ENCODE measurements at places on chromosomes 4 and X.

GRCh38 chrX:130688360-130688759, 214.6 kb downstream of the ENOX2 start:
- DNase-seq = no peak

DNA sequence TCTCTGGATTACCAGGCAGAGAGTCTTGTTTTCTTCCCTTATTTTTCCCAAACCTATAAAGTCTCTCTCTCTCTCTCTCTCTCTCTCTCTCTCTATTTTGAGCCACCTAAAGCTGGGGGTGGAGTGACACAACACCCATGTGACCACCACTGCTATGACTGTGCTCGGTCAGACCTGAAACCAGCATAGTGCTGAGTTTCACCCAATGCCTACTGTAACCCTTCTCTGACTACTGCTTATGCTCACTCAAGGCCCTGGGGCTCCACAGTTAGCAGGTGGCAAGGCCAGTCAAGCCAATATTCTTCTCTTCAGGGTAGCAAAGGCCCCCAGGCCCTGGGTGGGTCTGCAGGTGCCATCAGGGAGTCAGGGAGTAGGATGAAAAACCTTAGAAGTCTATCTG, 114.7 kb upstream of the ARMCX2 start:
- DNase-seq = no peak

DNA sequence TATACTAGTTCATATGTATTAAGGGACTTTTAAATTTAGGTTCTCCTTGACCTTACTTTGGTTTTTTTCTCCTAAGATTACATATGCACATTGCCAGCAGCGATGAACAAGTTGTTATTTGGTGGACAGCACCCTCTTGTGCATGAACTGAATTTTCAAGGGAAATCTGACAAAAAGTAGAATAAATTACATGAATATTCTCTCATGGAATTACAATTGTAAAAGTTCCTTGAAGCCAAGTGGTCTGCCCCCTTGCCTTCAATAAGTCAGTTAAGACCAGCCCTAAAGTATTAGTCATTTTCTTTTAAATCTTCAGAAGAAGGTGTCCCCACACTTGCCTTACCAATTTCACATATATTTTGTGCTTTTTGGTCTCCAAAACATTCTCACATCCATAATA, 30.7 kb upstream of the SMARCA5 start:
- DNase-seq = no peak

- DNase-seq = no peak
Measured at GRCh38 chrX:149641835-149642234, 10.2 kb upstream of the TMEM185A start.

DNA sequence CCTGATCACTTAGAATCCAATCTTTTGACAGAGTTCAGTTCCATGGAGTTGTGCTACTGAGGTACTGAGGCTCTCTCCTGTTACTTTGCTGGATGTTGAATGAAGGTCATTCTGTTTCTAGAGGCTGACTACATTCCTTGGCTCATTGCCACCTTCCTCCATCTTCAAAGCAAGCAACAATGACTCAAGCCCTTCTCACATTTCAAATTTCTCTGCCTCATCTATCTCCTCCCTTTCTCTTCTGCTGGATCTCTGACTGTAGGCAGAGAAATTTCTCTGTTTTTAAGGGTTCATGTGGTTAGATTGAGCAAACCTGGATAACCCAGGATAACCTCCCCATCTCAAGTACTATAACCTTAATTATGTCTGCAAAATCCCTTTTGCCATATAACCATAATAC, 775.4 kb downstream of the STPG2 start:
- no peak for DNase-seq

DNA sequence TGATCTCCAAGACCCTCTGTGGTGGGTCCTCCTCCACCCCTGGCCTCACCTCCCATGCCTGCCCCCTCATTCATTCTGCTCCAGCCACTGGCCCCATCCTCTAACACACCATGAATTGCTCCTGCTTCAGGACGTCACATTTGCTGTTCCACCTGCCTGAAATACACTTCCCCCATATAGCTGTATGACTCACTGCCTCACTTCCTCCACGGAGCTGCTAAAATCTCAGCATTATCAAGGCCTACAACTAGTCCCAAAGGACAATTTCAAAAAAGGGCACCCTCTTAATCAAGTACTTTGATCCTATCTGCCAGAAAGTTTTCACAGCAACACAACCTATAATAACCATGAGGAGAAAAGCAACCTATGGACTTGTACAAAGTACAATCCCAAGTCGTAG, 43.6 kb upstream of the PHOX2B start:
- DNase-seq = no peak

- no peak for DNase-seq
Measured at GRCh38 chrX:80246271-80246670, 174.0 kb upstream of the TENT5D start.

Measured in NCI-H526 (cell line).